ENCODE measurements at places on chromosomes 5 and 9.

GRCh38 chr9:111897601-111898137 is 1.1 kb downstream of the UGCG start:
- H3K27me3 ChIP-seq: no peaks in the 10 kb centered on the region
- no peak overlapping the region for H3K4me3 ChIP-seq
- no peak for DNase-seq
- H3K27ac ChIP-seq: no peak overlapping the region
- H3K36me3 ChIP-seq: no peaks in the 10 kb centered on the region

DNA sequence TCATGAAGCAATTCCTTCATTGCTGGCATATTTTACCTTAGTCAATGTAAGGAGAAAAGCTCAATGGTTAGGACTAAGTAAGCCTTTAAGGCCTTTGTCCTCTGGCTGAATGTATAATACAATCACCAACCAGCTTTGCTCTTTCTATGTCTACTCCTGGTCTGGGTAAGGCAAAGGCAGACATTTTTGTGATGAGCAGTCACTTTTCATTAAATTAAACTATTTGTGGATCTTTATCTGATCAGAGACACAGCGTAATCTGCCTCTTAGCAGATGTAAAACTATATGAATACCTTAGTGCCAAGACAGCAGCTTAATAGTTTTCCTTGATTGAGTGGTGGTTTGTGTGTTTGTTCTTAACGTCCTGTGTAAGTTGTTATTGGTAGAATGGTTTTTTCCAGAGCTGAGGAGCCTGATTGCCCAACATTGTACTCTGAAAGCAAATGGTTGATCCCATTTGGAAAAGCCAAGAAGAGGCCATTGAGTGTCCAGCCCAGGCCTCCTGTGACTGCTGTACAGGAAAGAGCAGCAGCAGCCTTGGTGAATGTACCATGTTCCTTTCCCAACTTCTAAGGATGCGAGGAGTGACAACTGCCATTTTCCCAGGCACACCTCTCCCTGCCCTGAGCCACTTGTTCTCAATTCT is 16.5 kb upstream of the CXXC5 start:
- H3K27ac ChIP-seq: no peak overlapping the region
- no peaks in the 10 kb centered on the region for H3K27me3 ChIP-seq
- H3K4me3 ChIP-seq: no peak overlapping the region

GRCh38 chr5:98602534-98603112 is 170.8 kb upstream of the RGMB start:
- H3K27ac ChIP-seq: no peak overlapping the region
- no peak for DNase-seq
- H3K4me3 ChIP-seq: no peak overlapping the region
- no peaks in the 10 kb centered on the region for H3K36me3 ChIP-seq
- H3K27me3 ChIP-seq: no peaks in the 10 kb centered on the region
- no peaks in the 10 kb centered on the region for H3K4me1 ChIP-seq

GRCh38 chr9:131704141-131704983 is 35.5 kb downstream of the RAPGEF1 start:
- H3K4me1 ChIP-seq: peaks cover 72% of the 10 kb centered on the region
- DNase-seq: no peak
- no peaks in the 10 kb centered on the region for H3K36me3 ChIP-seq
- H3K4me3 ChIP-seq: peak overlapping the region; percentile 5
- no peaks in the 10 kb centered on the region for H3K27me3 ChIP-seq

GRCh38 chr5:115186794-115187193 is 17.1 kb upstream of the TRIM36 start:
- H3K4me1 ChIP-seq: no peaks in the 10 kb centered on the region
- DNase-seq: no peak
- H3K4me3 ChIP-seq: no peak overlapping the region
- peaks cover 33% of the 10 kb centered on the region for H3K27me3 ChIP-seq
- H3K27ac ChIP-seq: no peak overlapping the region
